ENCODE measurements at places on chromosomes 5 and 9. TPM values are rescaled to one million over a fixed set of nuclear protein-coding genes. Genes with fewer than 3 reads are reported as not detected.

The PCDHGC5 gene
- total RNA-seq = 4.7 TPM

The ARID3C gene
- total RNA-seq = 0.32 TPM

The IFNA13 gene
- total RNA-seq = not detected

The PCDHB8 gene
- total RNA-seq = 1.2 TPM

The SPATA31C1 gene
- total RNA-seq = not detected

The DAB2IP gene
- 36.4 TPM for total RNA-seq

The BBLN gene
- total RNA-seq = 24.2 TPM

The DEPDC1B gene
- 1.3 TPM for total RNA-seq

Data from hair follicle dermal papilla cell (primary cell).